CD8-positive, alpha-beta memory T cell (primary cell): ENCODE measurements at places on chromosomes 5 and 9. TPM values are rescaled to one million over a fixed set of nuclear protein-coding genes. Genes with fewer than 3 reads are reported as not detected.

DNA sequence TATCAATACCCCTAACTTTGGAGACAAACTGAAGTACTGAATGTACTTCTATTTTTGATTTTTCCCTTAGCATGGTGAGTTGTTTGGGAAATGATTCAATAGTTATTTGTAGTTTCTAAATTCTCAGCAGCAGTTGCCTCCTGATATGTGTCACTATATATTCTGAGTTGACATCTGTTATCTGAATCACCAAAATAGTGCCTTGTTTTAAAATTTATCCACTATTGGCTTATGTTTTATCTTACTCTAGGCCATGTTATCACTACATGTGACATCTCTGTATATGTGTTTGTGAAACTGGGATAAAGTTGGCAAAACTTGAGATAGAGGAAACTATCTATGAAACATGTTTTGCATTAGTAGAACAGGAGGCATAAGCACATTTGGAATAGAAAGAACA lies 317.6 kb downstream of the TLE4 start:
- H3K4me3 ChIP-seq: no peak overlapping the region
- no peaks in the 10 kb centered on the region for H3K36me3 ChIP-seq
- no peaks in the 10 kb centered on the region for H3K27me3 ChIP-seq
- no peak overlapping the region for H3K27ac ChIP-seq
- DNase-seq: no peak

GRCh38 chr5:14135621-14136020 lies 7.5 kb upstream of the TRIO start:
- H3K27me3 ChIP-seq: peaks cover 9% of the 10 kb centered on the region
- H3K4me1 ChIP-seq: no peaks in the 10 kb centered on the region
- H3K4me3 ChIP-seq: no peak overlapping the region
- no peak overlapping the region for H3K27ac ChIP-seq
- DNase-seq: no peak

- H3K36me3 ChIP-seq: no peaks in the 10 kb centered on the region
- H3K27ac ChIP-seq: no peak overlapping the region
- H3K27me3 ChIP-seq: peaks cover 4% of the 10 kb centered on the region
- H3K4me1 ChIP-seq: no peaks in the 10 kb centered on the region
- DNase-seq: no peak
- H3K4me3 ChIP-seq: no peak overlapping the region
Observed at GRCh38 chr9:21674894-21675293, 127.5 kb upstream of the MTAP start.

The PNPLA7 gene
- 2.4 TPM for total RNA-seq

GRCh38 chr5:137085206-137085605 lies 413.9 kb downstream of the SPOCK1 start:
- H3K27ac ChIP-seq: no peak overlapping the region
- H3K4me1 ChIP-seq: no peaks in the 10 kb centered on the region
- DNase-seq: no peak
- H3K36me3 ChIP-seq: no peaks in the 10 kb centered on the region

GRCh38 chr5:124237206-124237695 lies 509.2 kb downstream of the ZNF608 start:
- no peaks in the 10 kb centered on the region for H3K4me1 ChIP-seq
- H3K27me3 ChIP-seq: no peaks in the 10 kb centered on the region
- H3K27ac ChIP-seq: no peak overlapping the region
- H3K36me3 ChIP-seq: no peaks in the 10 kb centered on the region

- no peaks in the 10 kb centered on the region for H3K4me1 ChIP-seq
- DNase-seq: no peak
- H3K36me3 ChIP-seq: no peaks in the 10 kb centered on the region
- H3K4me3 ChIP-seq: no peak overlapping the region
- H3K27me3 ChIP-seq: no peaks in the 10 kb centered on the region
Observed at GRCh38 chr9:14627513-14627912, 65.7 kb downstream of the ZDHHC21 start.

DNA sequence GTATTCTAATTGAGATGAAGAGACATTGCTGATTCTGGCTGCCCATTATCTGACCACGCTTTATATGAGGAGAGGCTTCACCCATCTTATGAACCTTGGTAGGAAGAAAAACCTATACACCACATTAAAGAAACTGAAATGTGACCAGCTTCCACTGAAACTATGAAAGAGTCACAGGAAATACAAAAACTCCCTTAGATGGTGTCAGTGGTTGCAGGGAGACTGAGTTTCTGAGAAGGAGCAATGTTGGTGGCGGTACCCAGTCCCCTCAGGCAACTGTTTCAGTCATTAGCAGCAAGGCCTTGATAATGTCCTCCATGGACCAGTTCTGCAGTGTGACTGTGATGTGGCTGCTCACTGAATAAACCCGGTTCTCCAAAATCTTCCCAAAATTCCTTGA lies 110.5 kb upstream of the FTMT start:
- no peaks in the 10 kb centered on the region for H3K36me3 ChIP-seq
- H3K4me3 ChIP-seq: no peak overlapping the region
- no peaks in the 10 kb centered on the region for H3K4me1 ChIP-seq
- DNase-seq: no peak
- H3K27me3 ChIP-seq: no peaks in the 10 kb centered on the region
- no peak overlapping the region for H3K27ac ChIP-seq

GRCh38 chr5:87127426-87127825 lies 140.3 kb upstream of the RASA1 start:
- no peak overlapping the region for H3K4me3 ChIP-seq
- no peaks in the 10 kb centered on the region for H3K27me3 ChIP-seq
- H3K4me1 ChIP-seq: peaks cover 8% of the 10 kb centered on the region
- no peaks in the 10 kb centered on the region for H3K36me3 ChIP-seq
- no peak for DNase-seq

GRCh38 chr9:22170556-22170955 lies 161.5 kb upstream of the CDKN2B start:
- H3K27me3 ChIP-seq: no peaks in the 10 kb centered on the region
- no peak overlapping the region for H3K27ac ChIP-seq
- no peaks in the 10 kb centered on the region for H3K4me1 ChIP-seq
- no peaks in the 10 kb centered on the region for H3K36me3 ChIP-seq
- no peak overlapping the region for H3K4me3 ChIP-seq

The PTGS1 gene
- 0.27 TPM for total RNA-seq

- H3K27me3 ChIP-seq: no peaks in the 10 kb centered on the region
- no peak overlapping the region for H3K4me3 ChIP-seq
- no peak overlapping the region for H3K27ac ChIP-seq
- no peaks in the 10 kb centered on the region for H3K36me3 ChIP-seq
- DNase-seq: peak; percentile 76
- H3K4me1 ChIP-seq: no peaks in the 10 kb centered on the region
Observed at GRCh38 chr5:180470966-180471582, 23.1 kb upstream of the CNOT6 start.

DNA sequence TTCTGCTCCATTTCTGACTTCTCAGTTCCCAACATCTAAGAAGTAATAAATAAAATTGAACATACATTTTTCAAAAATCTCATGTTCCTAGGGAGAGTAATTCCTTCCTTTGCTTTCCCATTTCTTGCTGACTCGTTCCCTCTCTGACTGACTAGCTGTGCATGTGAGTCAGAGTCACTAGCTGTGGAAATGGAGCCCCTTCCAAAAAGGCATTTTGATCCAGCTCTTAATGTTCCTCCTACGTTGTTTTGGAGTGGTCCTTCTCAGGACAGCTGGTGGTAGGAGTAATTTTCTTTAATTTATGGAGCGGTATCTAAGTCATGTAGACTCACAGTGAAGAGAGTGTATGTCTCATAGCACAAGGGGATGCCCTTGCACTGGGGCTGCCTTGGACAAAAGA lies 460.2 kb downstream of the GADD45G start:
- no peaks in the 10 kb centered on the region for H3K4me1 ChIP-seq
- H3K27ac ChIP-seq: no peak overlapping the region
- DNase-seq: no peak
- H3K36me3 ChIP-seq: no peaks in the 10 kb centered on the region
- no peak overlapping the region for H3K4me3 ChIP-seq

The CCDC180 gene
- 1.6 TPM for total RNA-seq
